ENCODE measurements at places on chromosomes 3 and 15. TPM values are rescaled to one million over a fixed set of nuclear protein-coding genes. Genes with fewer than 3 reads are reported as not detected.

CHRD gene
- polyA plus RNA-seq = not detected

SAMMSON gene
- not detected for polyA plus RNA-seq

SPG21 gene
- 121 TPM for polyA plus RNA-seq

SLC27A2 gene
- 1.8 TPM for polyA plus RNA-seq

PLA2G4E gene
- not detected for polyA plus RNA-seq

DNA sequence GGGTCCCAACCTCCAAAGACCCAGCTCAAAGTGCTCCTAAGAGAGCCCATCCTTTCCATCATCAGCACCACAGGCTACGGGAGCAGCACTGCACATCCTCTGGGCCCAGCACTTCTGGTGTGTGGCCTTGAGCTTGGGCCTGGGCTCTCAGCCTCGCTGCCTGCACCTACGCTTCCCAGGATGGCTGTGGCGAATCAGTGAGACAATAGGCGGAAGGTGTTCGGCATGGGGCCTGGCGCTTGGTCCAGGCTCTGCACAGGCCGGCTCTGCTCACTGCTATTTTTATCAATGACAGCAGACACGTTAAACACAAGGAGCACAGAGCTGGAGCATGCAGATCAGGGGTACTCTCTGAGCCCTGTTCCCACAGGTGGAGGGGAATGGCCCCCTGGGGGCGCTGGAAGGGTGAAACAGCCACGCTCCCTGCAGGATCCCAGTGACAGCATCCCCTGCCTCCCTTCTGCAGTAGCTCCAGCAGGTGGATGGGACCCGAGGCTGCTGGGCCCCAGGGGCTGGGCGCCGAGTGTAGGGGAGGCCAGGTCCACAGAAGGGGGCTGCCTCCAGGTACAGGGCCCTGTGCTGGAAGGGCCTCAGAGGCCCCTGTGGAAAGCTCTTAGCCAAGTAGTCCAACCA is 90.0 kb upstream of the RPL32 start:
- DNase-seq = no peak

DNA sequence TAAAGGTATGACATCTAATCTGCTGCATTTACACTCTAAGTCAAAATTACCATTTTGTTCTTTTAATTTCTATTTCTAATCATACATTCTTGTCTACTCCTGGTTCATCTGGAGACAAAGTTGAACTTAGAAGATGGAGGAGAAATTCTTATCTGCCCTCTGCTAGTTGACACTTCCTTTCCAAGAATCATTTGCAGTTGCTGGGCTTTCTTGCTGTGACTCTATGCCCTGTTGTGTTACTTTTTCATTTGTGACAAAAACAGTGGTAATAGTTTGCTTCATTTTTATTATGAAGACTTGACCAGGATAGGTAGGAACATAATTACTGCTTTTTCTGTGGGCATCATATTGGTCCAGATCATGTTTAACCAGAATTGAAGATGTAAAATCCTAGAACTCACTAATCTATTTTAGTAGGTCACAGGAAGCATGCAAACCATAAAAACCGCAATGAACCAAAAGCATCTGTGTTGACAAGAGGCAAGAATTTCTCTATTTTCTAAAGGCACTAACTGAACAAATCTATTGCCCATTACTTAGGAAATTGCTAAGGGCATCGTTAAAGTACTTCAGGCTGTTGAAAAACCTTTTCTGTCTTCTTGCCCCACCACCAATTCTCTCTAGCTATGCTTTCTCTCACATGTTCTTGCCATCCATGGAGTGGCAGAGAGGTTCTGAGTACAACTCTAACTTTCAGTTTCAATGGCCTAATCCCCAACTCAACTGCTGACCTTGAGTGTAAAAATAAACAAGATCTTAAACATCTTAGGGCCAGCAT is 4.2 kb upstream of the CCR2 start:
- DNase-seq = peak; percentile 47

GRCh38 chr3:107740992-107741896 is 218.5 kb downstream of the BBX start:
- DNase-seq = no peak

DNA sequence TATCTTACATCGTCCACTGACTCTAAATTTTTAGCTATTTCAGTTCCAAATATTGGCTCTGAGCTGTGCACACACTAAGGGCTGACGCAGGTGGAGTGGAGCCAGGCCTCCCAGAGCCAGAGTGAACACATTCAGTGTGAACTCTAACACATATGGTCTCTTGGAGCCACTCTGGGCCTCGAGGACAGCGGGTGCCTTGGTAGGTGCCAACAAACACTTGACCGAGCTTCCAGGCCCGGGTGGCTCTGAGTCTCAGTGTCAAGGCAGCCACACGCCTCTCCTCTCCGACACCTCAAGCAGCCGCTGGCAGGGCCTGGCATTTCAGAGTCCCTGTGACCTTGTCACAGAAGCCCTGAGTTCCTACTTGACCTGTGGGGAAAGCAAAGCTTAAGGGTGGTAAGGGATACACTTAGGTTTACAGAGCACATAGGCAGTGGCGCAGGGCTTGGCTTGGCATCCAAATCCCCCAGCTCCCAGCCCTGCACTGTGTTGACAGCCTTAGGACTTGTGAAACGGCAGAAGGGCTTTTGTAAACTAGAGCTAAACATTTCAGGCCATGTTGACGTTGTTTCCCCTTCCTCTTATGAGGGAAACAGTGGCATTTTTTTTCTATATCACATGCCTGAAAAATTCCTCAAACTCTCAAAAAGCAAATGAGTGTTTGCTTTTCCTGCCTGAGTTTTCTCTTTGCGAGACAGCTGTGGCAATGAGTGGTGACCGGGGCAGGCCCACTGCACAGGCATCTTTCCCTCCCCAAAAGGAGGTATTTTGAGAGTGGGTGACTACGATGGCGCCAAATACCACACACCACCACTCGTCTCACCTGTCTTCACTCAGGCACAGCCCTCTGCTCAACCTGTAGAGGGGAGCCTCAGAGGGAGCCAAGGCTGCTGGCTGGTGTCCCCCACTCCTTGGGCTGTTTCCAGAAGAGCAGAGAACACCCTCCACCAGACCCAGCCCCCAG is 60.8 kb downstream of the DAPK2 start:
- DNase-seq = no peak

GRCh38 chr3:72338942-72339669 is 509.1 kb downstream of the SHQ1 start:
- no peak for DNase-seq

GRCh38 chr3:141690431-141691072 is 47.5 kb upstream of the RNF7 start:
- DNase-seq = no peak

GRCh38 chr3:5020242-5020722 is 41.0 kb downstream of the BHLHE40 start:
- DNase-seq = no peak

DNA sequence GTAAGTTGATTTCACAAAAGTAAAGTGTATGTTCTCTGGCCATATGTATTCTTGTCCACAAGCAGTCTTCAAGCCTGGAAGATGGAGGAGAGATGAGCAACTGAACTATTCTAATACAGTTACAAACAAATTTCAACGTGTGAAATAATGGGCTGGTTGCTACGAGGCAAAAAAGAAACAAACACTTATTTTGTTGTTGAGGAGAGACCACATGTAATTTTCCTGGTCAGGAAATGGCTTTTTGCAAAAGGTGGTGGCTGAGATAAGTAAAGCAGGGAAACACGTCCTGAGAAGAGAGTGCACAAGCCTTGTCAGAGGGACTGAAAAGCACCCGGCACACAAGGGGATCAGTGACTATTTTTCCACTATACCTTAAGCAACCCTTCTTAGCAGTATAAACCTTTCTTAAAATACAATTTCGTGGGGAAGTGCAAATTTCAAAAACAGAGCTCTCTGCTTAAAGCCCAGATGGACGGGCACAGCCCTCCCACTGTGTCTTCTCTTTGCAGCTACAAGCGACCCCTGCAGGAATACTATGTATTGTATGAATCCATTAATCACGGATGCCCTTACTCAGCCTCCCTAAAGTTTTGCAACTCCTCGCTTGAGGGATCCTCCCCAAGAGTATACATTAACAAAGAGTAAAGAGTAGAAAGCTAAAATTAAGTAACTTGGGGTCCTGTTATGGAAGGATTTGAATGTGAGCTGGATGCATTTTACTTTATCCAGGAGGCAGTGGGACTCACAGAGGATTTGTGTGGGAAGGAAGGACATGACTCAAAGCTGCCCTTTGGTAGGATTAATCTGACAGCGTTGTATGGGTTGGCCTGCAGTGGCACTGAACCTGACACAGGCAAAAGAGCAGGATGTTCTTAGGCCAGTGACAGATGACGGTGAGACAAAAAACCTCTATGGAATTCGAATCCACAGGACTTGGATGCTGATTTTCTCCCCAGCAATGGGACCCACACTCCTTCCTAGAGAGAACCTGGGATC is 253.7 kb downstream of the IL5RA start:
- DNase-seq = peak; percentile 23

DNA sequence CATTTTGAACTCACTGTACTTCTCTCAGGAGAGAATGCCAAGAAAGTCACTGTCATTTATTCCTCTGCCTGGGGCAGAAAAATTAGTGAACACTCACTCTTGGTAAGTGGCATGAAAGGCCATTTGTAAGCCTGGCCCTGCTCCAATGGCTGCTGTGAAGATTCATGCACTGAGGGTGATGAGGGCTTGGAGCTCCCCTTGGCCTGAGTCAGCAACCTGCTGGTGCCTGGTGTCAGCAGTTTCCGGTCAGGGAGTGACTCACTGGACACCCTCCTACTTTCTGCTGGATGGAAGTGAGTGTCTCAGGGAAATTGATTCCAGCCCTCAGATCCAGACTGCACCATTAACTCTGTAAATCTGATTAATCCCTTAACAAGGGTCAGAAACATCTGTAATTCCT is 37.6 kb downstream of the TRA2B start:
- no peak for DNase-seq
